ENCODE measurements at places on chromosomes 11 and 22. TPM values are rescaled to one million over a fixed set of nuclear protein-coding genes. Genes with fewer than 3 reads are reported as not detected.

Gene PARVB
- 42.0 TPM for total RNA-seq

Gene GLYATL1B
- not detected for total RNA-seq

Gene TTC9C
- total RNA-seq = 29.5 TPM

Gene BIRC3
- total RNA-seq = 32.2 TPM

Gene MUC2
- 0.93 TPM for total RNA-seq

Gene ST14
- 0.56 TPM for total RNA-seq
